Left ventricle myocardium superior (tissue), 1 donor: ENCODE measurements at places on chromosomes 2 and 18. TPM values are rescaled to one million over a fixed set of nuclear protein-coding genes. Genes with fewer than 3 reads are reported as not detected.
A peak's percentile ranks its signal among the peaks of the same experiment; 100 is the strongest.

The GREB1 gene
- 8.2 TPM for total RNA-seq

DNA sequence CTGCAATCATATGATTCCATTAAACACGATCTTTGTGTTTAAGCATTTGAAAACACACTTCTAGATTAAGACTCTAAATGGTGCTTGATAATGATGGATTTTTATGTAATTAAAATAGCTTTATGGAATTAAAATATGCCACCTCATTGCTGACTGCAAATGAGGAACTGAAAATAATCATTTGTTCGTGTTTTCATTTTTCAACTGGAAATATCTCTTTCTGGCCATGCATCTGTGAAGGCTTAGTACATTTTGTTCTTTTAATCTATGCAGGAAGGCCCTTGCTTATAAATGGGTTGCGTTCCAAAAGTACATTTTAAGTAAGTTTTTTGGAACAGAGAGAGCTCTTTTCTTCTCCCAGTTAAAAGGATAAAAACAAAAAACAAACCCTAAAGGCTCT lies 125.5 kb downstream of the MC4R start:
- DNase-seq, result no peak

DNA sequence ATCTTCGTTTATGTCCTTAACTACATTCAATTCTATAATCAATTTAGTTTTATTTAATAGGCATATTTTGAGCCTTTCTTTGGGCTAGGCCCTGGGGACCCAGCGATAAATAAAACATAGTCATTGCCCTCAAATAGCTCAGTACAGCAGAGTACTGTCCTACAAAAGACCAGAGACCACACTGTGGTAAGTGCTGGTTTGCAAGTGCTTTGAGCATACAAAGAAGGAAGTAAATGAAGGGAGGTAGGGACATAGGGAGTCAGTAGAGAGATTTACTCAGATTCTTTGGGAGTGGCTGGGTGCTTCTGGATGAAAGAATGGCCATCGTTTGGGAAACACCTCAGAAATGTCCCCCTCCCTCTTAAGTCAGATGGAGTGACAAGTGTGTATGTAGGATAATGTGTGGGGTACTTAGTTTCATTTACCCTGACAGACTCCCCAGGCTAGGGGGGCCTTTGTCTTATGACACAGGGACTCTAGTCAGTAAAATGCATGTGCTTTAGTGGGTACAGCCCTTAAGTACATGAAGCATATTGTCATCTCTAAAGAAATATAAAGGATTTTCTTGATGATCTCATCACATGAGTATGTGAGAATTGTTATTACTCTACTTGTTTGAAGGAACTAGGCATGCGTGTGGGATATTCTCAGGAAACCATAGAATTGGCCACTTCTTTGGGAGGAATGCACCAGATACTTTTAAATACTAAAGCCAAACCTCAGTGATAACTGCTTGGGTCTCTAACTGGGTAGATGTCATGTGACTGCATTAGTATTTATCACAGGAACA lies 35.1 kb downstream of the MAPRE2 start:
- DNase-seq, result no peak

The STARD6 gene
- total RNA-seq, result not detected

DNA sequence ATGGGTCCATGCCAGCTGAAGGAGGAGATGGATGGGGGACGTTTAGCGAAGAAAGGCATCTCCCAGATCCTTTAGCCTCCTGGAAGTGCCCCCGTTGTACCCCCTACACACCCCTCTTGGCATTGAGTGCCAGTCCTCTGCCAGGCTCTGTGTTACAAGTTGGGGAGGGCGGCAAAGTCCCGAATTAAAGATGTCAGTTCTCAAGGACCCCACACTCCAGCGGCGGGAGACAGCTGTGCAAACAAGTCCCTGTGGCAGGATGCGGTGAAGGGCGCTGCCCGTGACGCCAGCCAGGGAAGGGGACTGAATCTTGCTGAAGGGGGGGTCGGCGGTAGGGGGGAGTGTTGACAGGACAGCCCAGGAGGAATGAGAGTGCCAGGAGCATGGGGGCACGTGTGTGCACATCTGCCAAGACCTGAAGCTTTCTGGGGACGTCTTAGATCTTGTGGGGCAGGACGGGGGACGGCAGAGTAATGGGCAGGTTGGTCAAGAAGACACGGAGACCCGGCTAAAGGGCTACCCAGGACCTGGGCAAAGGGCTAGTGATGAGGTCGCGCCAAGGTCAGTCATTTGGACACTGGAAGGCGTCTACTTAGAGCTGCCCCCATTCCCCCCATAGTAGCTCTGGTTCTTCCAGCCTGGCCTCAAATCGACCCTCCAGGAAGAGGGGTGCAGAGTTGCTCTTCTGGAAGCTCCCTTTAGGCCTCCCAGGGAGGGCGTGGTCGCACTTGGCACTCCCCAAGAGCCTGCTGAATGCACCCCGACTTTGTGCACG lies 2.8 kb upstream of the CTDSP1 start:
- DNase-seq, result peak; percentile 87

DNA sequence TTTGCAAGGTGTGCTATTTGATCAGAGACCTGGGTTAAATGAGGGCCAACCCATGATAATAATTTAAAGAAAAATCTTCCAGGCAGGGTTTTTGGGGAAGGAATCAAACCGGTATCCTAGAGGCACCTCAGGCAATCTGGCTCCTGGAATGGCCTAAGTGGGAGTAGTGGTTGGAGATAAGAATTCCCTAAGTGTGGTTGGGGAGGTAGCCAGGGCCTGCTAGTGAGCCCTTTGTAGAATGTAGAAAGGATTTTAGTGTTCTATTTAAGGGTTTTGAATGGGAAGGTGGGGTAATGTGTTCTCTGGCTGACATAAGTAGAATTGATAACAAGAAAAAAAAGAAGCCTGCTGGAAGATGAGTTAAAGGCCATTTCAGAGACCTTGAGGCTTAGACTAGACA lies 422.2 kb downstream of the XIRP2 start:
- DNase-seq, result no peak

DNA sequence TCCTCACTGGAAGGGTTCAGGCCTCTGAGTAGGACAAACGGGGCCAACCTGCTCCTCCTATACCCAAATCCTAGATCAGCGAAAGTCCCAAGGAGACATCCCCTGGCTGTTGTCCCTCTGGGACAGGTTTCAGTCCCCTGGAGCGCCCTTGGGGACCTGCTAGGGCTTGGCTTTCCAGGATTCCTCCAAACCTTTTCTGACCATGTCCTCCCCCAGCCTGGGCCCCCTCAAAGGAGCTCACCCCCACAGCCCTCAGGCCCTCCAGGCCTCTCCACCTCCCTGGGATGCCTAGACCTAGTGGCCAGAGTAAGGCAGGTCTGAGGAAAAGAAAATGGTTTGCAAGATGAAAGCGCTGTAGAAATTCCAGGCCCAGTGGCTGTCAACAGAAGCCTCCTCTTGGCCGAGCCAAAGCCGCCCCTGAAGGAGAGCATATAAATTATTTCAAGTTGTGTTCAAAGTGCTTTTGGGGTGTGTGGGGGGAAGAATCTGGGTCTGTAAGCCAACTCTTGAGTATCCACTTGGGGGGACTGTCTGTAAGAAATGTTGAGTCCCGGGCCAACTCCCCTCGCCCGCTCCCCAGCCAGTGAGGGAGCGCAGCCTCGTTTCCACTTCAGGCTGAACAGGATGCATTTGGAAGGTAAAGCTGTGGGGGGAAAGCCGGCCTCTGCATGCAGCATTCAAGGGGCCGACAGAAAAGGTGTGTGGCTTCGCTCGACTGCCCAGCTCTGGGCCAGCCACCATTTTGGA lies 158.6 kb downstream of the DYSF start:
- DNase-seq, result peak; percentile 8

The EGR4 gene
- not detected for total RNA-seq

The CIB4 gene
- total RNA-seq, result not detected

The DOK6 gene
- 15.5 TPM for total RNA-seq
